ENCODE measurements at places on chromosomes 5 and 9.

DNA sequence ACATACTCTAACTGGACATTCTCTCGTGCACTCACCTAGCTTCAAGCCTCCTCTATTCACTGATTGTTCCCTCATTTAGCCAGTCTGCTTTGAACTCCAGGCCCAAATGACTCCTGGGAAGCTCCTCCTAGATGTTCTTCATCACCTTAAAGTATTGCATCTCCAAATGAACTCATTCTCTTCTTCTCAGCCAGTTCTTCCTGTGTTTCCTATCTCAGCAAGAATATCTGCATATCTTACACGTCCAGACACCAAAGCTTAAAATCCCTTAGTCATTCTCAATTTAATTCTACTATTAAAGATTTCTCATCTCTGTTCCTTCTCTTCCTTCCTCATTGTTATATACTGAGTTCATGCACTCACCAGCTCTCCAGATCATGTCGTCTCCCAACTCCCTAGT is 118.6 kb upstream of the DAB2 start:
- H3K4me3 ChIP-seq, result no peak overlapping the region
- peaks cover 2% of the 10 kb centered on the region for H3K27me3 ChIP-seq
- no peak overlapping the region for H3K27ac ChIP-seq
- H3K4me1 ChIP-seq, result peaks cover 6% of the 10 kb centered on the region
- no peak for DNase-seq

- no peak overlapping the region for H3K4me3 ChIP-seq
- DNase-seq, result no peak
- no peak overlapping the region for H3K27ac ChIP-seq
- no peaks in the 10 kb centered on the region for H3K27me3 ChIP-seq
Observed at GRCh38 chr5:167819406-167819805, 472.0 kb upstream of the WWC1 start.

GRCh38 chr5:68911840-68912690 is 181.7 kb upstream of the SLC30A5 start:
- H3K4me3 ChIP-seq, result no peak overlapping the region
- H3K27ac ChIP-seq, result no peak overlapping the region
- no peaks in the 10 kb centered on the region for H3K4me1 ChIP-seq
- no peaks in the 10 kb centered on the region for H3K36me3 ChIP-seq

- no peak for DNase-seq
- no peak overlapping the region for H3K4me3 ChIP-seq
- H3K27me3 ChIP-seq, result no peaks in the 10 kb centered on the region
- H3K4me1 ChIP-seq, result peaks cover 4% of the 10 kb centered on the region
- no peaks in the 10 kb centered on the region for H3K36me3 ChIP-seq
- H3K27ac ChIP-seq, result no peak overlapping the region
Observed at GRCh38 chr9:92440751-92441046, 16.4 kb upstream of the OMD start.

GRCh38 chr5:154168395-154168794 is 22.1 kb upstream of the GALNT10 start:
- no peak overlapping the region for H3K27ac ChIP-seq
- no peak overlapping the region for H3K4me3 ChIP-seq
- no peak for DNase-seq
- H3K36me3 ChIP-seq, result no peaks in the 10 kb centered on the region
- H3K27me3 ChIP-seq, result peaks cover 16% of the 10 kb centered on the region
- no peaks in the 10 kb centered on the region for H3K4me1 ChIP-seq

- peaks cover 6% of the 10 kb centered on the region for H3K27me3 ChIP-seq
- peak overlapping the region; percentile 96 for H3K27ac ChIP-seq
- peak overlapping the region; percentile 68 for H3K4me3 ChIP-seq
- DNase-seq, result peak; percentile 80
- peaks cover 76% of the 10 kb centered on the region for H3K4me1 ChIP-seq
Observed at GRCh38 chr5:373710-374602, 52.4 kb downstream of the AHRR start.

GRCh38 chr9:122168356-122168755 is 8.6 kb downstream of the MORN5 start:
- no peaks in the 10 kb centered on the region for H3K36me3 ChIP-seq
- H3K4me1 ChIP-seq, result no peaks in the 10 kb centered on the region
- no peak for DNase-seq
- H3K4me3 ChIP-seq, result no peak overlapping the region

DNA sequence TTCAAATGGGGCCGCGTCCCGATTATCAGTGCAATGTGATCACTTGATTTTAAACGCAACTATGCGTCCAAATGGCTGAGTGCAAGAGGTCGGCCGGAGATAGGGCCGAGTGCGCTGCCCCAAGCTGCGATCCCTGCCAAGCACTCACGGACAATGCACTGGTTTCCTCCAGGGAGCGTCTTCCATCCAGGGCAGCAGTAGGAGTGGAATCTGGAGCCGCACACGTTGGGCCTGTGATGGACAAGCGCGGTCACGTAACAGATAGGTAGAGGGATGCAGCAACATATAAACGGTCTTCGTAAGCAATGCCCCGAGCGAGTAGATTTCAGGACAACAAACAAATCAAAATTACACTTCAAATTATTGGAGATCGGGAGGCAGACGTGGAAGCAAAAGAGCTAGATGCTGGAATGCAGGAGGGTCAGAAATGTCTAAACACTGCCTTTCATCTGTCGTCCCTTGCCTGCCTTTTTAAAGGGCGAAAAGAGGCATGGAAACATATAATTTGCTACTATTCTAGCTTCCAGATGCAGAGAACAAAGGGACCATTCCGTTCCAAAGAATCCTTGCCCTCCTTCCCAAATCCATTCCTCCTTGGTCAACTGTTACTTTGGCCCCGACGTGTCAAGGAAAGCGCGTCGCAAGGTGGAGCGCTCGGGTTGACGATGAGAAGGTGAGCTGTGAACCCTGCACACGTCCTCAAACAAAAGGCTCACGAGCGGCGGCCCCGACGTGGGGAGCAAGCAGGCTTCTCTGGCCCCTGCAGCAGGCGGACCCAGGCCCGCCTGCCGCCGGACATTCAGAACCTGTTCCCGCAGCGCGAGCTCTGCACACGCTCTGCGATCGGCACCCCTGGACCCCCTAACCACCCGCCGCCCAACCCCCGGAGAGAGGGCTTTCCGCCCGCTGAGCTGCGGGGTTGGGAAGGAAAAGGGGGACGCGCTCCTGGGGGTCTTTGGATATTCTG is 1.5 kb downstream of the FBN2 start:
- no peaks in the 10 kb centered on the region for H3K36me3 ChIP-seq
- no peak for DNase-seq
- peaks cover 1% of the 10 kb centered on the region for H3K4me1 ChIP-seq
- H3K4me3 ChIP-seq, result no peak overlapping the region
